ENCODE measurements at places on chromosomes 7 and 10.

- DNase-seq = no peak
Measured at GRCh38 chr10:178208-178607, 43.0 kb downstream of the ZMYND11 start.

GRCh38 chr7:2128601-2129322, 104.0 kb downstream of the MAD1L1 start:
- DNase-seq = no peak

- no peak for DNase-seq
Measured at GRCh38 chr10:59945590-59945989, 39.2 kb upstream of the CCDC6 start.

DNA sequence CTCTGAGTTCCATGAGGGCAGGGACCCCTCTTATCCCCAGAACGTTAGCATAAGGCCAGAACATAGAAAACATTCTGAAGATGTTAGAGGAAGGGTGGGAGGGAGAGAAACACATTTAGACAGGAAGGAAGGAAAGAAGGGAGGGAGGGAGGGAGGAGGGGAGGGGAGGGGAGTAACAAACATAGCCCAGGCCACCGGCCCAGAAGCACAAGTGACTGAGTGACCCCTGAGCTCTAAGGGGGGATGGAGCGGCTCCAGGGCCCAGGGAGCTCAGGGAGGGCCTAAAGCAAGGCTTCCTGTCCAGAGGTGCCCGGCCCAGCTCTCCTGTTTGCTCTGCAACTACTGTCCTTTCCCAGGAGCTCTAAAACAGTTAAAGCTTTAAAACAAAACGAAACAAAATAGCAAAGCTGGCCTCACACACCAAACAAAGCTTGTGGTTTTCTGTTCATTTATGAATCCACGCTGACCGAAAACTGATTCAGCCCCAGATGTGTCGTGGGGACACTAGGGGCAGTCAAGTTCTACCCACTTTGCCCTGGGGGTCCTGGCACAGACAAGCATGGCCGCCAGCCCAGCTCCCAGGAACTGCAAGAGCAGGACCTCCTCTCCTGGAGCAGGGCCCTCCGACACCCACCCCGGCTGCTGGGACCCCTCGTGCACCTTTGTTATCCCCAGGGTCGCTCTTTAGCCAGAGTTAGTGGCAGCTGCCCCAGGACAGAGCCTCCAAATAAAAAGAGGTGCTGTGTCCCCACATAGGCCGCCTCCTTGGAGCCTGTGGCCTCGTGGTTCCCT, 496.2 kb upstream of the FOXK1 start:
- DNase-seq = no peak

- no peak for DNase-seq
Measured at GRCh38 chr7:78634093-78634492, 819.4 kb downstream of the MAGI2 start.

- DNase-seq = no peak
Measured at GRCh38 chr10:72659694-72660093, 32.2 kb upstream of the MCU start.

DNA sequence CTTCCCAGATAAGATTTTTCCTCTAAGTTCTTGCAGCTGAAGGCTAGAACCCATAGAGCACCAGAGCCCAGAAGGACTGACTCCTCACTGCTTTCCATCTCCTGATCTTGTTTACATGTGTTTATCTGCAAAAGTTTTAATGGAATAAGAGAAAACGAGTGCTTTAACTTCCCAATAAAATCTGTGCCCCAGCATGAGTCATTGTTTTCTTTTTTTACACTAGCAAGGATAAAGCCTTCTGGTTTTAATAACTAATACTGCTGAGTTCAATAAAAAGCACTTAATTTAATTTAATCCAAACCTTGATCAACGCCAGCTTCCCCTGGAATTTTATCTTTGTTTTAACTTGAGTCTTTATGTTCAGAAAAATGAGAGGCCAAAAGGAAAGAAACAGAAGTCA, 227.6 kb downstream of the HPSE2 start:
- DNase-seq = no peak

GRCh38 chr7:22147868-22148267, 202.2 kb upstream of the CDCA7L start:
- DNase-seq = no peak

DNA sequence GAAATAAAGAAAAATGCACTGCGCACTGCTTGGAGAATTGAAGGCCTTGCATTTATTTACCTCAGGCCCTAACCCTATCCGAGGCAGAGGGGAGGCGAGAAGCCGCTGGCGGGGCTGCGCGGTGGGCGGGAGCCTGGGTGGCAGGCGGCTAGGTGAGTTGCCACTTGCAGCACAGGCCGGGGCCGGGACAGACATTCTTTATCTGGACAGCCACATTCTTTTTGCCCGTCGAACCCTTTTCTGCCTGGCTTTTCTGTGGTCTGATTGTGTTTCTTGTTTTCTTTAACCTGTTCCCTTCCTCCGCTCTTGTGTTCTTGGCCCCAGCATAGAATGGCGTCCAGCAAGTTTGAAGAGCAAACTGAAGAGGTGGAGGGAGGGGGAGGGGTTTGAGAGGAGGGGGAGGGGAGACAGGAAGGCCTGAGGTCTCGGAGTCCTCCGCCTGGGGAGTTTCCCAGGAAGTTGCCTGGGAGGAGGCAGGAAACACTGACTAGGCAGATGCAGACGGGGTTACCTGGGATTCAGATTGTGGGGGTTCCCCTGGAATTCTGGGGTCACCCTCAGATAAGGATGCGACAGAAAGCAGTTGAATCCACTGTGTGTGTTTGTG, 5.1 kb downstream of the SHH start:
- DNase-seq = no peak

DNA sequence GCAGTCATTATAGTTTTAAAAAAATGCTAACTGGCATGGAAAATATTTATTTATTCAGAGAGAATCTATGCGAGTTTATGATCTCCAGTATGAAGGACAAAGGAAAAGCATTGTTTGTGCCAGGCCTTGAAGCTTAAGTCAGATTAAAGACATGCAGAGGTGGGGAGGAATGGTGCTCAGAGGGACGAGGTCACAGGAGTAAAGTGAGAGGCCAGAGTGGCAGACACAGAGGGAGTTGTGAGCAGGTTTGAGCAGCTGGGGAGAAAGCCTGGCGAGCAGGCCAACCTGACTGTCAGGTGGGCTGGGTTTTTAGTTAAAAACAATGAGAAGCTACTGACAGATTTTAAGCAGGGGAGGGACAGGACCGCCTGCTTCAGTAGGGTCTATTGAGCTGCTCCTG, 6.8 kb upstream of the CCNY start:
- no peak for DNase-seq

- DNase-seq = no peak
Measured at GRCh38 chr10:77111611-77112550, 525.7 kb downstream of the KCNMA1 start.

GRCh38 chr10:78830976-78831375, 237.8 kb upstream of the ZMIZ1 start:
- DNase-seq = no peak

- DNase-seq = peak; percentile 35
Measured at GRCh38 chr10:102009801-102010425, 46.1 kb downstream of the ARMH3 start.

DNA sequence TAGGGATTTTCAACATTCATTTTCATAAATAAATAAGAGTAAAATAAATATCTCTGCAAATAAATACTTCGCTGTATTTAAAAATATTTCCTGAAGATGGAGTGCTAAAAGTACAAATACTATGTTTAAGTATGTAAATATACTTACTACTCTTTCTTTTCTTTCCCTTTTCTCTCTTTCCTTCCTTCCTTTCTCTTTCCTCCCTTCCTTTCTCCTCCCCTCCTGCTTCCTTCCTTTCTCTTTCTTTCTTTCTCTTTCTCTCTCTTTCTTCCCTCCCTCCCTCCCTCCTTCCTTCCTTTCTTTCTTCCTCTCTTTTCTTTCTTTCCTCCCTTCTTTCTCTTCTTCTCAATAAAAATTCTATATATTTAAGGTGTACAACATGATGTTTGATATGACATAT, 496.1 kb downstream of the CCSER2 start:
- DNase-seq = no peak

- DNase-seq = no peak
Measured at GRCh38 chr7:104536956-104537355, 208.6 kb downstream of the LHFPL3 start.

DNA sequence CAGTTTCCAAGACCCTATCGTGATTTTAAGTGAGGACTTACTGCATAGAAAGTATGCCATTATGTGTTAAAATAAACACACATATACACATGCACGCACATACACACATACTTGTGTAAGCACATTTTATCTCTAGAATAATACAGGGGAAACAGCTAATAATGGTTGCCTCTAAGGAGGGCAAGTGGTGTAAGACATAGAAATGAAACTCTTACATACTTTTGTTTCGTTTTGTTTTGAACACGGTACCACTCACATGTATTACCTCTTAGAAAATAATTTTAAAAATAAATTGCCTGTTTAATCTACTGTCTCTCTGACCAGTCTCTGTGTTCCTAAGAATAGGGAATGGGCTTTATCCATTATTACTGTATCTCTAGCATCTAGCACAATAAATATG, 49.2 kb downstream of the HERPUD2 start:
- DNase-seq = no peak

DNA sequence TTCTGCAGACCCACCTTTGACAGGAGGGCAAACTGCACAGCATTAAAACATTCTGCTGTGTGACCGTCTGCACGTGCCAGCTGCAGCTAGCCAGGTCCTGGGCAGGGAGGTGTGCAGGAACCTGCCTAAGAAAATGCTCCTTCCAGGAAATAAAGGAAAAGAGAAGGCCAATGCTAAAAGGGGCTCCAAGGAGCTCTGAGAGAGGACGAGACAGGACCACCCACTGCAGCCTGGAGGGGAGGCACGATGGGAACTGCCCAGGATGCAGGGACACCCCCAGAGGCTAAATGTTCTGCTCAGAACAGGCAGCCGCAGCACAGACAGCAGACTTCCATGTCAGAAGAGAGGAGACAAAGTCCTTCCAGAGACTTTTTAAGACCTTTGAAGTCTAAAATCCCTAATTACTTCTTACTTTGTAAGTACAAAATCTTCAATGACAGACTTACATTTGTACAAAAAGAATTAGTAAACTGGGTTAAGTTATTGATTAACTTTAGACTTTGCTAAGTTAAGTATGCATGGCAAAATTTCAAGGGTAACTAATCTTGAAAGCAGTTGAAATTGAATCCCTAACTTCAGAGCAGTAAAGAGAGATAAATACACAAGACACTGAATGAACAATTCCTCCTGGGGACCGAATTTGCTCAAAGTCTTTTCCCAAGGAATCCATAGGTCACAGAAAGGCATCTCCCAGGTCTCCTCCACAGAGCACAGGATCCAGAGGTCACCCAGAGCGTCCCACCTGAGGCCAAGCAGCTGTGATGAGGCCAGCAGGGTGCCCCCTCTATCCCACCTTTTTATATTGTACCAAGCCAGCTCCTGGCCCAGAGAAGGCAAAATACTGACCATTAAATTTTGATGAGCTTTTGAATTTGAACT, 21.5 kb downstream of the HSPA12A start:
- no peak for DNase-seq

DNA sequence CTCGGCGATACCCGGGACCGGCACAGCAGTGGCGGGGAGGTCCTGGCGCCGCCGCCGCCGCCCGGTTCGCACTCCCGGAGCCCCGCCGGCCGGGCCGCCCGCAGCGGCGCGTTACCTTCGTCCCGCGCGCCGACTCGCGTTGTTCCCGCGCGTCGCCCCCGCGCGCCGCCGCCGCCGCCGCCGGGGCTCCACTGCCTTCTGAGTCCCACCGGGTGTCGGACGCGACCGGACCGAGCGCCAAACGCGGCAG, at the start of gene EZH2:
EZH2 (minus strand) TSS at position 243 of the 250 bp plus-strand sequence. CDS start 36,993 bp downstream, outside the sequence.
- DNase-seq = no peak

DNA sequence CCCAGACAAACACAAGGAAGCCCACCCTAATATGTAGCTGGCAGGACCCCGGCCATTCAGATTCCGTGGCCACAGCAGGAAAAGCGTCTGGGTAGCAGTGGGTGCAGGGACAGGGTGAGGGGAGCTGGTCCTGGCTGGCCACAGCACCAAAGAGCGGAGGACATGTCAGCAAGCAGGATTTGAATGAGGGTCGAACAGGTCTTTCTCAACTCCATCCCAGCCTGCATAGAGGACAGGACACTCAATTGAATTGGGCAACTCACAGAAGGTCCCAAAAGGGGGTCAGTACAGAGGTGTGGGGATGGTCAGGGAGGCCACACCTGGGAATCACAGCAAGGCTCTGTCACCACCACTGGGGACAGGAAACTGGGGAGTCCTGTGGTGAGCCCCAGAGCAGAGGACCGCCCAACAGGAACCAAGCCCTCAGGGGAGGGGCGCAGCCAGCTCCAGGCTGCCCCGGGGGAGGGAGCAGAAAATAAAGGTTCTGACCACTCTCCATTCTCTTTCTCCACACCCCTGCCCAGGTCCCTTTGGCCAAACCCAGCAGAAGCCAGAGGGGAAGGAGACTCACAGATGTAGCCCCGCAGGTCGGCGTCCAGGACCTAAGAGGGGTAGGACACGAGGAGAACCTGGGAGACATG, 108.7 kb upstream of the PPP2R2D start:
- no peak for DNase-seq

- DNase-seq = no peak
Measured at GRCh38 chr10:58647376-58648112, 134.9 kb downstream of the BICC1 start.

DNA sequence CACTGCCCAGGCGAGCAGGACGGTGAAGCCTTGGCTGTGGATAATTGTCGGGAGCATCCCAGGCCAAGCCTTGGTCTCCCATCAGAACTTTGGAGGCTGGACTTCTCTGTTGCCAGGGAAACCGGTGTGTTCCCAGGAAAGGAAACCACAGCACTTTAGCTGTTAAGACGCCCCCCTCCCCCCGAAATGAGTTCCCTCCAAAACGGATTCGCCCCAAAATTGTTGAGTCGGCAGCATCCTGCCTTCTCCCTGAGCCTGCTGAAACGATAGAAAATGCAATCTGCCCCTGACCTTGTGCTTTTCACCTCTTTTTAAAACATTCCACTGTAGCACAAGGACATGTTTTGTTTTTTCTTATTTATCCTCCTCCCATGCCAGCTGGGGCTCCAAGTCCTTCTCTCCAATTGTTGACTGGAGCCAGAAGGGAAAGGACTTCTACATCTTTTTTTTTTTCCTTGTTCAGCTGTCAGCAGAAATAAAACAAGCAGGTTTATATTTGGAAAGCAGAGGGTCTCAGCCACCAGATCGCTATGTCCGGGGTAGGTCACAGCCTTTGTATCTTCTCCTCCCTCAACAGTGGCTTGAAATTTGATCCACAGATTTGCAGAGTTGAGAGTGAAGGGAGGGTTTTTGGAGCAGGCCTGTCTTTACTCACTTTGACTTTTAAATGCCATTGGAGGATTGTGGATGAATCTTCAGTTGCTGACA, 116.5 kb downstream of the ZMIZ1 start:
- no peak for DNase-seq

DNA sequence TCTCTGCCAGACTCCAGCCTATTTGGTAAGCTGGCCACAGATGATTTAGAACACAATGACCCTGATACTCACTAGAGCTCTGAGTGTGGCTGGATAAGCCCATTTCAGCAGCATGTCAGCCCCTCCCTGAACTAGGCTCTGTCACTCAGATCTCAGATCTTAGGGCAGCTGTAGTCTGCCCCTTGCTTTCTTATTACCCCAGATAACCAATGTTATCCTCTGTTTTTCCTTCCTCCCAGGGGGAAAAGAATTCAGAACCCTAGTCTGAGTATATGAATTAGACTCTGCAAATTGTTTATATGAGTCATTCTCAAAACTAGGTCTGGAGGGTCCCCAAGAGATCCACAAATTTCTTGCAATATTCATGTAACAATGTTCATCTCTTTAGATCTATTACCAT, 286.2 kb downstream of the KCNMA1 start:
- DNase-seq = no peak

Measured in liver (tissue), 10 donors.